ENCODE measurements at places on chromosomes 4 and X.

DNA sequence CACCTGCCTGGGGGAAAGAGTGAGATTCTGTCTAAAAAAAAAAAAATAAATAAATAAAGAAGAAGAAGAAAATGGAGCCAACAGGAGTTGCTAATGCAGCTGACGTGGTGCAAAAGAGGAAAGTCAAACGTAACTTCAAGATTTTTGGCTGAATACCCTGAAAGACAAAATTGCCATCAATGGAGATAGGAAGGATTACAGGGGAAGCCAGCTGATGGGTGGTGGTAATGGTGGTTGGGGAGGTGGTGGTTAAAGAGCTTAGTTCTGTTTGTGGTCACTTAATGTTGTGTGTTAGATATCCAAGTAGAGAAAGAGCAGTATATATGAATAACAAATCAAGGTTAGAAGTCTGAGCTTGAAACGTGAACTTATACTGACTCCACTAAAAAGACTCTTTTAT is 225.4 kb downstream of the ARHGAP24 start:
- no peak for DNase-seq

DNA sequence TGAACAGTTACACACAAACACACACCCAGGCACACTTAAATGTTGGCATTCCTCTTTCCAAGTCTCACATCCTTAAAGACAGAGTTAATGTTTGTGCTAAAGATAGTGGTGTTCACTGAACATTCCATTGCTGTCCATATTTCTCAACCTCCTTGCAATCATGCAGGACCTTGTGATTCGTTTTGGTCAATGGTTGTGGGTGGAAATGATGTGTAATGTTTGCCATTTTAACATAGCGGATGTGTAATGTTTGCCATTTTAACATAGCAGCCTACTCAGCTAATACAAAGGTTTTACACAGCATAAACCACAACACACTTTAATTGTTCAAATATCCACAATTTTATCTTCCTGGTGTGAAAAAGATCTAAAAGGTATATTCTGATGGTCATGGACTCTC is 93.9 kb downstream of the CEP44 start:
- no peak for DNase-seq

- no peak for DNase-seq
Observed at GRCh38 chr4:125808570-125808969, 493.8 kb downstream of the FAT4 start.

- no peak for DNase-seq
Observed at GRCh38 chr4:76215077-76215476, 1.5 kb upstream of the SCARB2 start.

GRCh38 chr4:142083264-142083663 is 446.9 kb downstream of the IL15 start:
- no peak for DNase-seq

- no peak for DNase-seq
Observed at GRCh38 chr4:180665994-180666824, 1577.0 kb upstream of the TENM3 start.

- no peak for DNase-seq
Observed at GRCh38 chrX:9864011-9864410, 77.8 kb downstream of the SHROOM2 start.

GRCh38 chrX:16589826-16590225 is 60.1 kb upstream of the S100G start:
- no peak for DNase-seq

GRCh38 chrX:31550158-31550557 is 478.3 kb upstream of the FTHL17 start:
- DNase-seq: no peak

DNA sequence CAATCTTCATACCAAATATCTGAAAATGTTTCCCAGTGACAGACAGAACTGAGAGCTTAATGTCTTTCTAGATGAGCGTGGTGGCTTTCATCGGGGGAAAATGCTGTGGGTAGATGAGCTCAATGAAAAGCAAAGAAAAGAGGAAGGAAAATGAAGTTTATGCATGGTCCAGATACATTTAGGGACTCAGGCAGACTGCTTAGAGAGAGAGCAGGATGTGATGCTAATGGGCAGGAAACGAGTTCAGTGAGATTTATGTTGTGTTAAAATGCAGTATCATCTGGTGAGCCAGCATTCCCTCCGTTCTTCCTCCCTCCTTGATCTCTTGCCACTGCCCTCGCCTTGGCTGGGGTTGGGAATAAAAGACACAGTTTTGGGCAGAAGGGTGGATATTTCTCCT is 229.2 kb downstream of the GBA3 start:
- DNase-seq: no peak

GRCh38 chr4:3111461-3111860 is 37.0 kb downstream of the HTT start:
- no peak for DNase-seq

DNA sequence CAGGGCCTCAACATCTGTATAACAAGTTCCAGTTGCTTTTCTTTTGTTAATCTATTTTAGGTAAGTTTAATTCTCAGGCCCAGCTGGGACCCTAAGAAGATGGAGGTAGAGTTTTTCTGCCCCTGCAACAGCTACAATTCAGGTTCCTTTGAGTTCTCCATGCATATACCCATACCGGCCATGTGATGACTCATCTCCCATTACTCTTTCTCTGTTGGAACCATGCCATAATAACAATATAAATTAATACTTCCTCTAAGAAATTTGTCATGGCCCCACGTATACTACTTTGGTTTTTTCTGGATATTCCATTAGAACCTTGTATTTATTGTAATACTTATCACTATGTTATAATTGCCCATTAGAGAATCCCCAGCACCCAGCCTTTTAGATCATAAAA is 1.3 kb upstream of the INTU start:
- no peak for DNase-seq

DNA sequence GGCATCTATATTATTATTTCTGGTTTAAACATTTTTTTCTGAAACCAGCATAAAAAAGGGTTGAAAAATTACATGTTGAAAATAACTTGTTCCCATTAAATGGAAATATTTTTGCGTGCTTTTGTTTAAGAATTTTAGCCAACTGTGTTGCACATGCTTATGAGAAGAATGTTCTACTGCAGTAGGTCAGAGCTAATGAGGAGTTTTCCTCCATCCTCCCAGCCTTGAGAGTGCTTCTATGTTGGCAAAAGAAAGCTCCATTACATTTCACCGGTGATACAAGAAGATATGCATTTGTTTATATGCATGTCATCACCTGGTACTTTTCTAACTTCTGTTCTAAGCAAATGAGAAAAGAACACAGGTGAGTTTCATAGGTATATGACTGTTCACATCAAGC is 13.6 kb upstream of the TDO2 start:
- no peak for DNase-seq

- DNase-seq: no peak
Observed at GRCh38 chrX:41599507-41599906, 89.3 kb upstream of the GPR34 start.

- DNase-seq: no peak
Observed at GRCh38 chrX:57565198-57565597, 26.6 kb upstream of the ZXDB start.

GRCh38 chr4:90419124-90419711 is 292.0 kb downstream of the CCSER1 start:
- DNase-seq: no peak

- no peak for DNase-seq
Observed at GRCh38 chr4:127781300-127782024, 660 bp upstream of the HSPA4L start.

DNA sequence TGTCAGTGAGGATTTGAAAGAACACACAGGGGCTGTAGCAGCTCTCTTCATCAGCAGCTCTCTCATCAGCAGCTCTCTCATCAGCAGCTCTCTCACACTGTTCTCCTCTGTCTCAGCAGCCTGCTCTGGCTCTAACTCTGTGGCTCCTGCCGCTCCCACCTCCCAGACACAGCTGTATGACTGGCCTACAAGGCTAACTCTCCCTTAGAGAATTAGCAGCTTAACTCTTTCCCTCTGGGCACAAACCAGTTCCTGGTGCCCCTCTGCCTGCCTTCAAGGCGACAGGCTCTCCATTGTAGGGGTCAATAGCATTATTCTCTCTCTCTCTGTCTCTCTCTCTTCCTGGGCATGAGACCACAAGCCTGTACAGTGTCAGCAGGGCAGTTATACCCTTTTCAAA is 385.6 kb upstream of the PCDH10 start:
- DNase-seq: no peak

GRCh38 chrX:48715876-48716502 is 19.5 kb downstream of the SUV39H1 start:
- no peak for DNase-seq

- no peak for DNase-seq
Observed at GRCh38 chrX:110210417-110211139, 107.3 kb downstream of the AMMECR1 start.

DNA sequence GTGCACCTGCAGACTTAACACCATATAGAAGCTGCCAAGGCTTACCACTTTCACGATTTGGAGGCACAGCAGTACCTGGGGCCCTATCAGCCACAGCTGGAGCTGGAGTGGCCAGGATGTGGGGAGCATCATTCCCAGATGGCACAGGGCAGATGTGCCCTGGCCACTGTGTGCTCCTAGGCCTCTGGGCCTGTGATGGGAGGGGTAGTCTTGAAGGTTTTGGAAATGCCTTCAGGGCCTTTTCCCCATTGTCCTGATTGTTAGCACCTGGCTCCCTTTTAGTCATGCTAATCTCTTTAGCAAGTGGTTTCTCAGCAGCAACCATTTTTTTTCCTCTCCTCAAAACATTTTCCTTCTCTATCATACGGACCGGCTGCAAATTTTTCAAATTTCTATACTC is 490.2 kb downstream of the RAB28 start:
- DNase-seq: no peak

GRCh38 chr4:123031664-123032063 is 109.3 kb upstream of the NUDT6 start:
- DNase-seq: no peak

- DNase-seq: no peak
Observed at GRCh38 chrX:148909758-148910157, 409.3 kb downstream of the AFF2 start.

GRCh38 chr4:335515-335914 is 2.1 kb upstream of the ZNF141 start:
- no peak for DNase-seq

DNA sequence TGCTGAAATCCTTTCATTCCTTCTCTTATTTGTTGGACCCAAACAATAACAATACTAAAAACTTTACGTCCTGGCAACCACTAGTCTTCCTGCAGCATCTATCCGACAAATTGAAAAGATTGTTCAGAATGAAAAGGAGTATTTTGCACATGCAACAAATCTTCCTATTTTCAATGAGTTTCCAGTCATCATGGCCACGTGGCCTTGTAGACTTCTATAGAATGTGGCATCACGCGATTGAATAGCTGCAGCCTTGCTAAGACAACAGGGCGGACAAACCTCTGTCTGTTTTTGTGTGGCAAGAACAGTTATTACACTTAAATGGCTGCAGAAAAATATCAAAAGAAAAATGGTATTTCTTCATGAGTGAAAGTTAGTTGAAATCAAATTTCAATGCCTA is 297.9 kb upstream of the LCORL start:
- DNase-seq: no peak

- DNase-seq: no peak
Observed at GRCh38 chrX:46247456-46247855, 297.8 kb downstream of the ZNF674 start.

GRCh38 chr4:150591904-150592303 is 10.0 kb downstream of the MAB21L2 start:
- DNase-seq: no peak

GRCh38 chr4:72712997-72713396 is 144.0 kb upstream of the ADAMTS3 start:
- no peak for DNase-seq

DNA sequence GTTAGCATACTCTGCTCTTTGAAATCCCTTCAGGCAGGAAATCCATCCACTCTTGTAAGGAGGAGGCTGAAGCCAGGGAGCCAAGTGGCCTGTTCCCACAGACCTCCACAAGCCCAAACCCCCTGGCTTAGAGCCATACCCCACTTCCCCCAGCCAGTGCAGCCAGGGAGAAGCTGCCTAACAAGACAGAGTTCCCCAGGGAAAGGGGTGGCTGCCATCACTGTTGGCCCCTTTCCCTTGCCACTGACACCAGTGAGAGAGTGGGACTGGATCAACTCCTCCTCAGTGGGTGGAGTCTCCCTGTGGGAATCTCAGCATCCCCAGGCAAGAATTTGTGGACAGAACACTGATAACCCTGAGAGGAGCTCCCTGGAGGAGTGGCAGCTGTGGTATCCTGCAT is 389.4 kb downstream of the PABPC4L start:
- no peak for DNase-seq

DNA sequence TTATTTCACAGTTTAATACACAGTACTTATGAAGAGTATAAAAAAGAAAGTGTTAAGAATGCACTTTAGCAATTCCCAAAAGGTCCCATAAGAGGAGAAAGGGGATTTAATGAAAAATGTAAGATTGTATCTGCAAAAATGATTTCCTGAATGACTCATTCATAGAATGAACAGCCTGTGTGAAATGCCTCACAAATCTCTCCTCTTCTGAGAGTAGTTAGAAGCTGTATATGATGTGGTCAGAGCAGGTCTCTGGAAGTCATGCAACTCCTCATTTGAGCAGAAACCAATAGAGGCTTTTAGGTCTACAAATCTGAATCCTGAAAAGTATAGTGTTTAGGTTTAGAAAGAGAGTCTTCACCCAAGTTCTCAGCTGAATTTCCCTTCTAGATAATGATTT is 381.3 kb upstream of the INTU start:
- DNase-seq: no peak

- DNase-seq: no peak
Observed at GRCh38 chr4:16572161-16572560, 326.3 kb downstream of the LDB2 start.

DNA sequence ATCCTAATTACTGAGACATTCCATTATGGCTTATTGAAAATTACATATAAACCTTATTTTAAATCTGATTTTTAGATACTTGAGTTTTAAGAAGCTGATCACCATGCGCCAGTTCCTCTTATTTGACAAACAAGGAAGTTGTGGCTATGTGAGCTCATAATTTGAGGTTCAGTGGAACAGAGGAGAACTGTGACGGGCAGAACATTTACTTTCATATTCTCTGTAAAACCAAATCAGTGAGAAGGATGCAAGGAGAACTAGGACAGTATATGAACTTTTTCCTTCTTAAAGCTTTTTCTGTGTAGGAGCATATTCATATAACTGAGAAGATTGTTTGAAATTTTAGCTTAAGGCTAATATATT is 25.3 kb downstream of the STIM2 start:
- DNase-seq: no peak

GRCh38 chrX:119186763-119187162 is 49.3 kb upstream of the PGRMC1 start:
- DNase-seq: no peak

- no peak for DNase-seq
Observed at GRCh38 chrX:132853040-132853439, 105.4 kb downstream of the HS6ST2 start.

DNA sequence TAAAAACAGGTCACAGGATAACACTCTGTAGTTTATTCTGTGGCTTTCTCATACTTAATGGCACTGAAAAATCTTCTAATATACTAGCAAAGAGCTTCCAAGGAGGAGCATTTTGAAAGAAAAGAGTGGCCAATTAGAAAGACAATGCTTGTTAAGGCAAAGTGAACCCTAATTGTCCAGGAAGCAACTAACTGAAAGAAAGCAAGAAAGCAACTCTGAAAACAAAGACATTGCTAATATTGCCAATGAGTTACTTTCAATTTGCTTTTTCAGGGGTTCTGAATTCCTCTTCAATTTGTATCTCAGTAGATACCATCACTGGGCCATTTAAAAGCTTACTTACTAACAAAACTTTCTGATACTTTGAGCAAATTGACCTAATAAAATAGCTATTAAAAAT is 78.5 kb upstream of the MTNR1A start:
- no peak for DNase-seq
